ENCODE measurements at places on chromosomes 2 and 18.

GRCh38 chr2:237693291-237693994 is 66.1 kb downstream of the LRRFIP1 start:
- peak; percentile 79 for DNase-seq

DNA sequence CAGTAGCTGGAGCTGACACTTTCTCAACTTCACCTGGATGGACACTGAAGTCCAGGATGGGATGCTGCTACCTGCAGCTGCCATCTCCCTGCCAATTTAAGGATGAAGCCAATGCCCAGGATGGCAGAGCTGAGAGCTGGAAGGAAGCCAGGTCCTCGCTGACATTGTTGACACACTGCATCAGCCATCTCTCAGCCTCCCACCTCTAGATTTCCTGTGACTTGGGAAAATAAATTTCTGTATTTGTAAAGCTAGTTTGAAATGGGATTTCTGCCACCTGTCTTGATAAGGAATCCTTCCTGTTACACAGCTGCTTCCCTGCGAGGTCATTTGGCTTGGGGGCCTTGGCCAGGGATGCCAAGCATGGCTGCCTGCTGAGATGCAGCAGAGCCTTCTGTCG is 43.5 kb downstream of the KCTD1 start:
- DNase-seq = no peak

- peak; percentile 76 for DNase-seq
Measured at GRCh38 chr18:12403601-12404506, 3.9 kb upstream of the PRELID3A start.

DNA sequence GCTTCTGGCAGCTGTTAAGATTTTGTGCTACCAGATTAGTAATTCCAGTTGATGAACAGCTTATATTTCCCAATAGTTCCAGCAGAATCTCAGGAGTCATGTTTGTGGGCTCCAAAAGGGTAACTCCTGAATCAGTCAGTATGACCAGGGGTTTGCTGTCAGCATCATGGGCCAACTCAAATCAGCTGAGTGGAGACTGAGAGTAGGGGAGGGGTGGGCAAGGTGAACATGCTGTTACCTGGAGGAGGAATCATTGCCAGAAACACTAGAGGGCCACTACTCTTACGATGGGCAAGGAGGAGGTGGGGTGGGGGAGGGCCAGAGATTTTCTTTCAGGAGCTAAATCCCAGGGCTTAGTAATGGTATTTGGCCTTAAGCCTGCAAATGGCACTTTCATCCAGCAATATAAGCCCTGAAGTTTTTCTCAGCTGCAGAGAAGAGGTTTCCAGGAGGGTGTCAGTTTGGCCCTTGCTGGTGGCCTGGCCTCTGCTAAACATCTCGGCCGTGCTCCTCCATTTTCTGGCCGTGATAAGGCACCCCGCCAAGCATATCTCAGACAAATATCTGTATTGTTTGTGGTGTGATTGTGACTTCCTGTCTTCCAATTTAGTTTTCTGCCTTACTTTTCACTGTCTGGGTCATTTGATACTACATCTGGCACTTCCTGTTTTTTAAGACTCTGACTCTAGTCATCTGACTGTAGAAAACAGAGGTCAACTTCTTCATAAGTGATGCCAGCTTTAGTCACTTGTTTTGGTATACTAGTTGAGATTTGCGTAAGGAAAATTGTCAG is 120.5 kb upstream of the CXCR4 start:
- no peak for DNase-seq

GRCh38 chr2:101306410-101306809 is 2.1 kb downstream of the RNF149 start:
- no peak for DNase-seq

- DNase-seq = no peak
Measured at GRCh38 chr2:153195342-153195741, 283.2 kb downstream of the RPRM start.

DNA sequence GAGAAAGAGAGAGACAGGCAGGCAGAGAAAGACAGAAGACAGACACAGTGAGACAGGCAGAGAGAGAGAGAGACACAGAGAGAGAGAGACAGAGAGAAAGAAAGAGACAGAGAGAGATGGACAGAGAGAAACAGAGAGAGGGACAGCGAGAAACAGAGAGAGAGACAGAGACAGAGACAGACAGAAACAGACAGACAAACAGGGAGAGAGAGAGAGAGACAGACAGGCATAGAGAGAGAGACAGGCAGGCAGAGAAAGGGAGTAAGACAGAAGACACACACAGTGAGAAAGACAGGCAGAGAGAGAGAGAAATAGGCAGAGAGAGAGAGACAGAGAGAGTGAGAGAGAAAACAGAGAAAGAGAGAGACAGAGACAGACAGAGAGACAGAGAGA is 105.3 kb upstream of the ANKRD30BL start:
- no peak for DNase-seq

GRCh38 chr2:137960223-137960622 is 4.0 kb upstream of the HNMT start:
- no peak for DNase-seq

- no peak for DNase-seq
Measured at GRCh38 chr2:99425022-99425421, 64.8 kb downstream of the REV1 start.

- DNase-seq = no peak
Measured at GRCh38 chr2:107025869-107026380, 140.0 kb upstream of the ST6GAL2 start.
